Karpas-422 (cell line): ENCODE measurements at places on chromosomes 11 and 22. TPM values are rescaled to one million over a fixed set of nuclear protein-coding genes. Genes with fewer than 3 reads are reported as not detected.

Gene CALCA
- total RNA-seq, result not detected in 2 replicates

Gene CENPM
- 83.8 and 108 TPM in 2 replicates for total RNA-seq

Gene TMPRSS5
- total RNA-seq, result 0.19 TPM in 1 of 2 replicates, not detected in the other

Gene ART1
- not detected in 2 replicates for total RNA-seq

- no peaks in the 10 kb centered on the region for H3K27me3 ChIP-seq
- no peaks in the 10 kb centered on the region for H3K36me3 ChIP-seq
- H3K4me3 ChIP-seq, result no peak overlapping the region
- DNase-seq, result no peak
- H3K4me1 ChIP-seq, result no peaks in the 10 kb centered on the region
These were observed 46.5 kb upstream of the CCND1 start for GRCh38 chr11:69594481-69594880.

DNA sequence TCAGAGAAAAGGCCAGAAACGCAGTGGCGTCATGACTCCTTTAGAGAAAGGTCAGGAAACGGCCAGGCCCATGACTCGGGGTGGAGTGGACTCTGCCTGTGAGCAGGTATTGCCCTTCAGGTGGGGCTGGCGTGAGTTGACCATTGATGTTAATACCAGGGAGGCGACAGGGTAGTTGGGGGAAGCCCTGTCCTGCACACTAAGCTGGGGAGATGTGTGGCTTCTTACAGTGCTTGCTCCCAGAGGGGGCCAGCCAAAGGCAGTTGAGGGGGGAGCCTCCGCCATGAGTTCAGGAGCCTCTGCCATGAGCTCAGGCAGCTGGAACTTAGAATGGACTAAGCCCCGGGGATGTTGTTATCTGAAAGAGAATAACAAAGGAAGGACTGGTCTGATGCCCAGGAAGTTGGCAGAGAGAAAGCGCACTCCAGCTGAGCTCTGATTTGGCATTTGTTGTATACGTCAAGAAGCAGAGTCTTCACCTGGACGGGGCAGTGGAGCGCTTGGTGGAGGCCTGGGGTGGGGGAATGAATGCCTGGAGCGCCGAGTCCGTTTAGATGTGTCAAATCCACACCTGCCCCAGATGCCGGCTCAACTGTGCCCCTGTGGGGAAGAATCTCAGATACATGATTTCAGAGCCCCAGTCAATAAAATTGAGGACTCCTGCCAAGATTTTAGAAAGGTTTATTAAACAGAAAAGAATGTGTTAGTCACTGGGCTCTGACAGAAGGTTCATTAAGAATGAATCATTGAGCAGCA is 222.5 kb downstream of the TBC1D22A start:
- DNase-seq, result no peak
- H3K27ac ChIP-seq, result no peak overlapping the region
- H3K36me3 ChIP-seq, result no peaks in the 10 kb centered on the region
- H3K27me3 ChIP-seq, result no peaks in the 10 kb centered on the region

DNA sequence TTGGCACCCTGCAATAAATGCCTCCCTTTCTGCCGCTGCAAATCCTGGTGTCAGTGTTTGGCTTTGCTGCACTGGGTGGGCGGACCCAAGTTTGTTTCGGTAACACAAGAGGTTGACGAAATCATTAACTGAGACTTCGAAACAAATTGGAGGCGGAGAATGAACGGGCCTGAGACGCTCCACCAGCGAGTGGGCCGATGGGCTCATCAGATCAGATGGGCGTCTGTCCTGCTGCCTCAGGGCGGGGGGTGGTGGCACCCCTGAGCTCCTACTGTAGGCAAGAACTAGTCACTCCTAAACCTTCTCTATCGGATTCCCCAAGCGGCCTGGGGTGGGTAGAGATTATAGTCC is 918 bp upstream of the CAPN5 start:
- peak overlapping the region; percentile 70 for H3K4me3 ChIP-seq
- H3K4me1 ChIP-seq, result peaks cover 14% of the 10 kb centered on the region
- no peaks in the 10 kb centered on the region for H3K36me3 ChIP-seq
- peak; percentile 49 for DNase-seq
- no peak overlapping the region for H3K27ac ChIP-seq

DNA sequence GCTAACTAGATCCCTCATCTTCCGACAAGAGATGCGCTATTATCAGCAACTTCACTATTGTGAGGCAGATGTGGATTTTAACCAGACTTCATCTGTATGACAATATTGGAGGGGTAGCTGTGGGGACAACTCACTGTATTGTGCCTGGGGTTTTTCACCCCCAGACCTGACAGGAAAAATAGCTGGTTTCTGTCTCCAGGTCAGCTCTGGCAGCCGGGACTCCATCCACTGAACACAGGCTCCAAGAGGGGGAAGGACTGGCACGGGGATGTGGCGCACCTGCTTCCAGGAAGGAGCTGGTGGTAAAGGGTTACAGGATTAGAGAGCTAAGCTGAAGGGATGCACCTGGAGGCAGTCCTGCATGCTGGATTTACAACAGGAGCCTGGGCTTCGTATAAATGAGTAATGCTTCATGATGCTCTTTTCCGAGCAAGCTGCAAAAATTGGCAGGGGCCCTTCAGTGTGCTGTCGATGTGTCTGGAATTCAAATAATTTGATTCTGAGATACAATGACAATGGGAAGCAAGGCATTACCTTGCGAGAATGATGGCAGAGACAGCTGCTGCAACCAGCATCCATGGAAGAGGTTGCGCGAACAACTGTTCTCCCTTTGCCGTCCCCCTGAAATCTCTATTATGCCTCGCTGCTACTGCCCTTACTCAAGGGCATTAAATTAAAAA is 49.5 kb downstream of the LMO2 start:
- H3K4me1 ChIP-seq, result no peaks in the 10 kb centered on the region
- no peak overlapping the region for H3K27ac ChIP-seq
- H3K27me3 ChIP-seq, result no peaks in the 10 kb centered on the region
- H3K4me3 ChIP-seq, result no peak overlapping the region
- DNase-seq, result no peak
- H3K36me3 ChIP-seq, result no peaks in the 10 kb centered on the region

GRCh38 chr22:26708256-26709009 is 51.0 kb downstream of the MIAT start:
- H3K36me3 ChIP-seq, result no peaks in the 10 kb centered on the region
- DNase-seq, result peak; percentile 34
